ENCODE measurements at places on chromosomes 2 and 18.

DNA sequence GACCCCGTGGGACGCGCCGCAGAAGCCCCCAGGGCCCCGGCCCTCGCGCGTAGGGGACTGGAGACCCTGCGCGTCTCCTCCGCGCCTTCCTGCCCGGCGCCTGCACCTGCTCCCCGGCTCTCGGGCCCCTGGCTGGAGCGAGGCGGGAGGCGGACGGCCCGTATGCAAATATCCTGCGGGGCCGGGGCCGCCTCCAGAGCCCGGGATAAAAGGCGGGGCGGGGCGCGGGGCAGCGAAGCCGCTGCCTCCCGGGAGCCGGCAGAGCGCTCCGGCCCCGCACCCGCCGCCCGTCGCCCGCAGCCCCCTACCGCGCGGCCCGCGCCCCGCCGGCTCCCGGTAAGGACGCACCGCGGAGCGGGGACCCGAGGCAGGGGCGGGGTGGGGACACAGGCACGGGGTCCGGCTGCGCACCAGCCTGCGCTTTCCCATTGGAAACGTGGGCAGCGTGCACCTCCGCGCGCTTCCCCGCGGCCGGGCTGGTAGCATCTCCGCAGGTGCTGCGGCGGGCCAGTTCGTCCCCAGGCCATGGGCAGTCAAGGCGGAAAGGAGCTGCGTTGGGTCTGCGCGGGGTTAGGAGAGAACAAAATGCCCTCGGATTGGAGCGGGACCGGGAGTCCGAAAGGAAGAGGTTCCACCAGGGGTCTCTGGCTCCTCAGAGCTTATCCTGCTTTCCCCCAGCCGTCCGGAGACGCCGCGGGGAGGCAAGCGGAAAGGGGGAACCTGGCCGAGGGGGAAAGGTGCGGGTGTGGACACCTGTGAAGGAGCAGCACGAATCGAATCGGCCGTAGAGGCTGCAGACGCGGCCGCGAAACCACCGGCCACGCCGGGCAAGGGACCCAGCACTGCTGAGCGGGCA is at the start of gene ATP6V1C2:
ATP6V1C2 (plus strand) TSS at position 235 of the 856 bp plus-strand sequence. CDS start 1,220 bp downstream, outside the sequence.
- no peak for DNase-seq

DNA sequence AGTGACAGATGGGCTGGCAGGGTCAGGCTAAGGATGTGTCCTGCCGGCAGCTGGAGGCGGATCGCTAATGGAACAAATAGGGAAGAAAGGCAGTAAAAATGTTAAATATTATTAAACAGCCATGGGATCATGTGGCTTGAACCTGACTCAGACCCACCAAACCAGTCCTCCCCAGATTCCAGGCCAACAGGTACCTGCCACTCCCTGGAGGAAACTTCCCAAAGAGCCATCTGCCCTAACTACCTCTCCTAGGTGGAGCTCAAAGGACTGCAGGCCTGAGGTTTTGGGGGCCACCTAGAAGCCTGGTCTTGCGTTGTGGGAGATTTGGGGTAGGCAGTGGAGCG is 34.3 kb downstream of the CIB4 start:
- no peak for DNase-seq

DNA sequence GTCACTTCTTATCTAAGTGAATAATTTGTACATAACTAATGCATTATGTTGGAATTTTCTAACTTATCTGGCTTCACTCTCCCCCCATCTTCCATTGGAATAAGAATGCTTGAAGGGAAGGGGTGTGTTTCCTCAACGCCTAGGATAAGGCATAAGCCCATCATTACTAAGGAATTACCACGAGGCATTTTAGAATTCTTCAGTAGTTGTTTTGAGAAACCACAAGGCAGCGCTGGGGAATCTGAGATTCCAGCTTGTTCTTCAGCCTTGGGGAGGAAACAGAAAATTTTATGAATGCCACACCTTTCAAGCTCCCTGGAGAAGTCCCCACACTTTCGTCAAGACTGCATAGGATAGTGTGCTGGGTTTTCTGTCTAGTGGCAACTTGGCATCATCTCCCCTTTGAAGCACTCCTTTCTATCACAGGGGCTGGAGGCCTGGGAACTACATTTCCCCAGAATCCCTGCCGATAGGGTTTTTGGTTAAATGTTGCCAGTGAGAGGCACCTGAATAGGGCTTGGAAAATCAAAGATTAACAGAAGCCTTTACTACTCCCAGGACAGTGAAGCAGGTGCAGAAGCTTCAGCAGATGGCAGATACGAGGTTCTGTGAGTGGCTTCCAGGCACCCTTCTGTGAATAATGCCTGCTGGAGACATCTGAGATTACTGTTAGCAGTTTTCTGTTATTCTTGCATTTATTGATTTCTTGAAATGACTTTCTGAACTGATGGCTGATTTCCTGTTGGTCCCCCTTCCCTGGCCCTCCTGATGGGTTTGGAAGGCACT is 192.7 kb upstream of the REV1 start:
- peak; percentile 50 for DNase-seq

GRCh38 chr18:37873416-37873815 is 307.8 kb upstream of the CELF4 start:
- no peak for DNase-seq

GRCh38 chr2:222439692-222440091 is 15.3 kb downstream of the SGPP2 start:
- no peak for DNase-seq
